NCI-H1694 treated with DMSO at 0.1 percent for 48 hours (cell line): ENCODE measurements at places on chromosomes 2 and 18.

GRCh38 chr2:70775141-70775540 lies 7.1 kb upstream of the ADD2 start:
- no peak for DNase-seq

GRCh38 chr18:57771193-57771592 lies 31.9 kb downstream of the ATP8B1 start:
- DNase-seq = no peak

DNA sequence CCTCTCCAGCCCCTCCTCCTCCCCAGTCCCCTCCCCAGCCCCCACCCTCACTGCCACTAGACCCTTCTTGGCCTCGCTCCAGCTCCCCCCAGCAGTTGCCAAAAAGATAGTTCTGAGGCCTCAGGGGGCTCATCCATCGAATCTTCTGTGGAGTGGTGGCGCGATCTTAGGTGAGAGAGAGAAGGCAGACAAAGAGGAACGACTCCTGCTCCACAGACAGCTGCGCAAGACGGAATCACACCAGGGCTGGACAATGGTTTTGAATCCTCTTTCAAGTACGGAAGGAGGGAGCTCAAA lies 68.1 kb downstream of the LAMA3 start:
- DNase-seq = no peak

- no peak for DNase-seq
Observed at GRCh38 chr2:60612033-60612432, 58.6 kb upstream of the BCL11A start.

- no peak for DNase-seq
Observed at GRCh38 chr2:216583147-216583546, 50.1 kb upstream of the IGFBP2 start.

DNA sequence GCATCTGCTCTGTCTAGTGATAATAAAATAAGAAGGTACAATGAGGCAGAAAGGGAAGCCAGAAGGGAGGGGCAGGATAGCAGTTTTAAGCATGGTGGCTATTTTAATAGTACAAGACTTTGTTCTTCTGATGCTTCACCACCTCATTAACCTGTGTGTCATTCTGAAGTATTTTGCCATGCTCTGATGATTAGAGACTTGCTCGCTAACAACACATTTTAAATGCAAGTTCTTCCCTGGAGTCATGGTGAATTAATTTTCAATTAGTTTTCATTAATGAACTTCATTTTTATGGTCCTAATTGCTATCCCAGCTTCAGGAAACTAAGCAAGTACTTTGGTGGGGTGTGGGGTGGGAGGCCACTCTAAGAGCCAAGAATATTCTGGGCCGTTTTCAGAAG lies 25.7 kb upstream of the LNPK start:
- DNase-seq = no peak

DNA sequence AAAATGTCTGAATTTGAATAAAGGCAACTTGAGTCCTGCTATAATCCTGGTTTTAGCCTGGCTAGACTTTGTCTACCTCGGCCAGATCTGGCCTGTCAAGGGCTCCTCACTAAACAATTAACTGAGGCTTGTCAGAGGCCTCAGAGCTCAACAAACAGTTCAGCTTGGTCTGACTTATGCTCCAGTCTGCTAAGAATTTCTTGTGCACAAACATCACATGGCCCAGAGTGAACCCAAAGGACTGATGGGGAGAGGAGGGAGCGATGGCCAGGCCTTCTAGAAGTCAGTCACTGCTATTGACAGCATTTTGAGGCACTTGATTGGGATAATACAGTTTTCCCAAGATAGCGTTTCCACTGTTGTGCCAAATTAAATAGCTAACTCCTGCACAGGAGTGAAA lies 555.1 kb upstream of the ID2 start:
- no peak for DNase-seq

DNA sequence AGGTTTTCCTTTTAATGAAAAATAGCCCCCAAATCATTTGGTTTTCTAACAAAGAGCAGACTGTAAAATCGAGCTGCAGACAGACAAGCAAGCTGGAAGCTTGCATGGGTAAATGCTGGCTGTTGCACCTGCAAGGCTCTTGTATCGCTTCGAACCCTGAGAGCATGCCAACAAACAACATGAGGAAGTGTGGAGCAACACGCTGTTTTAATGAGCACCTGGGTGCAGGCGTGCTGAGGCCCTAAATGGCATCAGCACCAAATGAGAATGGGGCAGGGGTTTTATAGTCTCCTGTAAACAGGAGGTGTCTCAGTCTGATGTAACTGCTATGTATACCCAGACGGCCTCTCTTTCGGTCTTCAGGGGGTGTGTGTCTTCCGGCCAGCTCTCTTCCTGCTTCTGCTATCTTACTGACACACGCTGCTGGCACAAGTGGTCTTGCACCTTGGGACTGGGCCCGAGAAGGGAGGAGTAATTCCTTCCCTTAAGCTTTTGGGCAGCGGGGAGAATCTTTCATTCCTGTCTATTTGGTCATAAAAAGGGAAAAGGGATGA lies 31.9 kb upstream of the CDH2 start:
- no peak for DNase-seq

DNA sequence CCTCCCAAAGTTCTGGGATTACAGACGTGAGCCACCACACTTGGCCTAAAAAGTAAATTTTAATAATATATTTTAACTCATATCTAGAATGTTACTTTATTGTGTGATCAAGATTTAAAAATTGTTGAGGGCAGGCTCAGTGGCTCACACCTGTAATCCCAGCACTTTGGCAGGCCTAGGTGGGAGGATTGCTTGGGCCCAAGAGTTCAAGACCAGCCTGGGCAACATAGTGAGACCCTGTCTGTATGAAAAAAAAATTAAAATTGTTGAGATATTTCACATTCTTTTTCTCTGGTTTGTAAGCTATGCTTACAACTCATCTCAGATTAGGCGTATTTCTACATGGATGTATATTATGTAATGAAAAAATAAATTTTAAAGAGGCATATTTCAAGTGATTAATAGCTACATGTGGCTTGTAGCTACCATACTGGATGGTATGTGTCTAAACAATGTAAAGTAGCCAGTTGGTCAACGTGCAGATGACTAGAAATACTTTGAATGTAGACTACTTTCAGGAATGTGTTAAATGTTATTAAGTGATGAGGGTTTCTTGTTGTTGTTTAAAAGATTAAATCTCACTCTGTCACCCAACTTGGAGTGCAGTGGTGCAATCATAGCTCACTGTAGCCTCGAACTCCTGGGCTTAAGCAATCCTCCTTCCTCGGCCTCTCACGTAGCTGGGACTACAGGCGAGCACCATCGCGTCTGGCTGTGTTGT lies 5.9 kb downstream of the RAB10 start:
- DNase-seq = no peak

GRCh38 chr2:198917926-198918720 lies 539.6 kb downstream of the SATB2 start:
- DNase-seq = no peak

DNA sequence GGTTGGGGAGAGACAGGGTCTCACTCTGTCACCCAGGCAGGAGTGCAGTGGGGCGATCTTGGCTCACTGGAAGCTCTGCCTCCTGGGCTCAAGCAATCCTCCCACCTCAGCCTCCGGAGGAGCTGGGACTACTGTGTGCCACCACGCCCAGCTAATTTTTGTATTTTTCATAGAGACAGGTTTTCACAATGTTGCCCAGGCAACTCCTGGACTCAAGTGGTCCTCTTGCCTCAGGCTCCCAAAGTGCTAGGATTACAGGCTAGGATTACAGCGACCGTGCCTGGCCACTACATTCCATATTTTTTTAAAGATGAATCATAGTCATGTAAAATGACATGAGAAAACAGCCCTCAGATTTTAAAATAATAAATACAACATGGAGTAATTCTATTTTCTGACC lies 32.3 kb downstream of the CWC22 start:
- no peak for DNase-seq

DNA sequence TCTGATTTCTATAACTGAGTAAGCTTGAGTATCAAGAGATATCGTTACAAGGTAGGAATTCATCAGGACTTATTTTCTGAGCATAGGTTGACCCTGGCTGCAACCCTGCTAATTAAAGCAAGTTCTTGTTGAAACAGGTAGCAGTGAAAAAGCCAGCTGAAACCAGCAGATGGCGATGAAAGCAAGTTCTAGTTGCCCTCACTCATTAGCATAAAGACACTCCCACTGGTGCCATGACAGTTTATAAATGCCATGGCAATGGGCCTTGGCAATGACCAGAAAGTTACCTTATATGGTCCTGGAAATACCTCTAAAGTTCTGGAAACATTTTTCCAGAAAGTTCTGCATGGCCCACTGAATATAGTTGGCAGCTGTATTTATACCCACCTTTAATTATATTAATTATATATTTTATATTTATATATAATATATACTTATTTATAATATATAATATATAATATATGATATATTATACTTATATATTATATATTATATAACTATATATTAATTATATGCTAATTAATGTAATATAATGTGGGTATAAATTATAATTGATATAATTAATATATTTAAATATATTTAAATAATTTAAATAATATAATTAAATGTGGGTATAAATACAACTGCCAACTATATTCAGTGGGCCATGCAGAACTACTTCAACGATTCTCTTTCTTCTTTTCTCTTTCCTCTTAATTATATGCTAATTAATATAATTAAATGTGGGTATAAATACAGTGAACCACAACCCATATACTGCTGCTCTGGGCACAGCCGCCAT lies 188.0 kb downstream of the CDH7 start:
- no peak for DNase-seq

DNA sequence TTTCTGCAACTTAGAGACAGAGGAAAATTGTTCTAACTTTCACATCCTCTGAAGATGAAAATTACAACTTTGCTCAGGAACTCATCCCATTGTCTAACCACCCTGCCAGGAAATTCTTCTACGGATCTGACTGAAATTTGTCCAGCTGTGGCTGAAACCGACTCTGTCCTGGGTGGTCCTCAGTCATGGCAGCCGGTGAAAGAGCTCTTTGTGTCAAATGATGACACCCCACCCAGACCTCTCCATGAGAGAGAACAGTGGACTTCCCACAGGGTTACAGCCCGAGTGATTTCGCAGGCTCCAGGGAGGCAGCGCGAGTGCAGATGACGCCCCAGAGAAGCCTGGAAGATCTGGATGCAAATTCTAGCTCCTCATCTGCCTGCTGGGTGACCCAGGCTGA lies 65.1 kb upstream of the TRIB2 start:
- no peak for DNase-seq

- DNase-seq = no peak
Observed at GRCh38 chr18:69755856-69756496, 191.7 kb downstream of the CD226 start.
